CD4-positive, alpha-beta T cell treated with Interleukin-21 for 1 hour (primary cell): ENCODE measurements at places on chromosomes 16 and 17.

DNA sequence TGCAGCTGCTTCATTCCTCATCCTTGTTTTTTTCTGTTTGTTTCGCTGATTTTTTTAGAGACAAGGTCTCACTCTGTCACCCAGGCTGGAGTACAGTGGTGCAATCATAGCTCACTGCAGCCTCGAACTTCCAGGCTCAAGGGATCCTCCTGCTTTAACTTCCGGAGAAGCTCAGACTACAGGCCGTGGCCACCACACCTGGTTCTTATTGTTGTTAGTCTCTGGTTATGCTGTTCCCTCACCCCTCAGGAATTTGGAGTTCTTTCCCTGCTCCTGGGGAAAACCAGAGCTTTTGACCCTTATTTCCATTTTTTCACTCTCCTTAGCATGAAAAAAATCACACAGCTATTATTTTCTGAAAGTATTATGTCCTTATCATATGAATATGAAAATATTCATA lies 1.8 kb downstream of the ODF4 start:
- no peak for DNase-seq

DNA sequence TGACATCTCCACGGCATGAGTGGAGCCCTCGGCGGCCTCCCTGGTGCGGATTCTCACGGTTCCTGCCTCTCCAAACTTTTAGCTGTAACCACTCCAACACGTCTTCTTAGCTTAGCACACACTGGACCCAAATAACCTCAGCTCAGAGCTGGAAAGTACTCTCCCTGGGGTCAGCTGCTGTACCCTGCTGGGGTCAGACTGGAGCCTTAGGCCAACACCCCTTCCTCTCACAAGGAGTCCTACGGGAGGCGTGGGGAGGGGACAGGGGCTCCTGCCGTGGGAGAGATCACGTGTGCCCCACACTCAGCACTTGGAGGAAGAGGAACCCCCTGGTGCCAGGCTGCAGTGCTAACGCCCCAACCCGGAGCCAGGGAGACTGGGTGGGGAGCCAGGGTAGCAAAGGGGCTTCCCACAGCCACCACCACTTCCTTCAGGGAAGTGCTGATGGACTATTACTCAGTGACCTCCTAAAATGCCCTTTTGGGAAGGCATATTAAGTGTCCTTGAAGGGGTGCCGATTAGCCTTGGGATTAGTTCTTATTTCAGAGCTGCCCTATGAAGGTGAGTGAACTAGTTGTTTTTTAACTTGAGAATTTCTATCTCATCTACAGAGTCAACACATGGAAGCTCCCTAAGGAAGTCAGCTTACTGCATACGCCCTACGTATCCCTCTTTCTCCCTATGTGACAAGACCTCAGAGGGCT lies 124.0 kb downstream of the HIC1 start:
- DNase-seq = no peak

DNA sequence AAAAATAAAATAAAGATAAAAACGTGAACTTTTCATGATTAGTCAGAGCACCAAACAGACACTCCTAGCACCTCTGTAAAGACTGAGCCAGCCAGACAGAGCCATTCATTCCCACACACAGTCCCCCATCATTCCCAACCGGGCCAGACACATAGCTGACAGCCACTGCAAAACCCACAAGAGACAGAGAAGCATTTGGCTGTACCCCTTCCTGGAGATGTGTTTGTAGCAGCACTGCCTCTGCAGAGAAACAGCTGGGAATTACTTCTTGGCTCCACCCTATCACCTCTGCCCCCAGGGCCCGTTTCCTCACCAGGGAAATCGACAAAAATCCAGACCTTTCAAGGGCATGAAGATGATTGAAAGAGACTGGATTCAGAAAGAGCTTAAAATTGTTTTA lies 46.4 kb downstream of the MYH11 start:
- DNase-seq = no peak

- DNase-seq = no peak
These were observed 12.8 kb upstream of the SLC38A8 start for GRCh38 chr16:84055366-84055765.

DNA sequence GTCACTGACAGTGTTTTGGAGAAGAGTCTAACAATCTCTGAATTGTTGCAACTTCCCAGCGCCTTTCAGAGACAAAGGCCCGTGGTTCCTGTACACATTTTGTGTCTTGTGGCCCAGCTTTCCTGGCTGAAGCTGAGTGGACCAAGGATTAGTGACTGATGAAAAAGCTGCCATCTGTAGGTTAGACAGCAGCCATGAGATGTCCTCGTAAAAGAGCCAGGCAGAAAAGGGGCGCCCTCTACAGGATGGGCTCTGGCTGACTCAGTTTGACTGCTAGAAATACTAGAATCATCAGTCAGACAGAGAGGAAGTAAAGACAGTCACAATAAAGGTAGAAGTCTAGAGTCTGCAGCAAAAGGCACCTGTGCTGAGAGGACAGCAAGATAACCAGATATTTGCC lies 26.5 kb upstream of the NF1 start:
- DNase-seq = peak; percentile 50

- DNase-seq = no peak
These were observed 30.3 kb downstream of the CACNA1H start for GRCh38 chr16:1182950-1183907.

GRCh38 chr16:27906883-27907282 lies 156.6 kb downstream of the GSG1L start:
- no peak for DNase-seq

DNA sequence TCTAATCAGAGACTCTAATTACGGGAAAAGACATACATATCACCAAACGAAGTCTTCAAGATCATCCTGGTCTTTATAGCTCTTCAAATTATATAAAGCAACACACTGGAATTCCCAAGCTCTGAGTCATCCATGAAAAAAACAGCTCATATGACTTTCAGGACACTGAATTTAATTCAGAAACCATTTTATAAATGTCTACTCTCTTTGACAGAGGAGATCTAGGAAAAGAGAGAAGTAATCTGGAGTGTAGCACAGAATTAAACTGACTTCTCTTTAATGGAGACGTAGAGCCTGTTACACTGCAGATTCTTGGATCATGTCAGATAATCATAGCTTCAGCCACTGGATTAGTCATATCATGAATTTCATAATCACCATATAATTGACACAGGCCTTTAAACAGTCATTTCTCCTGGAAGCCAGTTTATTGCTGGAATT lies 86.8 kb upstream of the WSB1 start:
- DNase-seq = no peak

DNA sequence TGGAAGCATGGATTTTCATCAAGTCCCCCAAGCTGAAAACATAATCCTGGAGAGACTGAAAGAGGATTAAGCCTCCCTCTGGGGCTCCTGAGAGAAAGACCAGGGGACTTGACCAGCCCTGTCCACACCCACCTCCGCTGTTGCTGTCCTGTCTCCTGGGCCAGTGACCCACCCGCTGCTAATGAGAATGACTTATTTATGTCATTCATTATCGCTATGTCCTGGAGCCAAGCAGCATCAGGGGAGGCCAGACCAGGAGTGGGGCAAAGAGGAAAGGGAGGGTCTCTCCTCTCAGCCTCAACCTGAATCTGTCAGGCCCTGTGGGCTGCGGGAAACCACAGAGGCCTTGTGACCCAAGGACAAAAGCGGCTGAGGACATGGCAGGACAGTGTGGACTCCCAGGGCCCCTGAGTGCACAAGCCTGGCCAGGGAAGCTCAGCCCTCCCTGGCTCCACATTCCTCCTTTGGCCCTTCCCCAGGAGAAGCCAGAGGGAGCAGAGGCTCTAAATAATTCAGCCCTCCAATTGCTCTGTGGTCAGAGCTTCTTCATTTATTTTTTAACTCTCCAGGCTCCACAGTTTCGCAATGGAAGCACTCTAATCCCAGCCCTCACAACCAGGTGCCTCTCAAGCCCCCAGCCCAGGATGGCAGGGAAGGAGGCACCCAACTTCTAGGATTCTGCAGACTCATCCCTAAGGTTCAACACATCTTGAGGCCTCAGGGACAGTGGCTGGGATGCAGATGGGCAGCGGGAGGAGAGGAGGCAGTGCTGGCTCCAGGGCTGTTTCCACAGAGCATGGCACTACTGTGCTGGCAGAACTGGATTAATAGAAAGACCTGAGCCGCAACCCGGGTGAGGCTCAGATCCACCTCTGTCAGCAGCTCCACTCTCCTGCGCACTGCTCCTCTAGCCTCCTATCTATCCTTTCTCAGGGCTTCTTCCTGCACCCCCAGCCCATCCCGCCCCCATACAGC lies 19.1 kb downstream of the CUEDC1 start:
- DNase-seq = no peak

- no peak for DNase-seq
These were observed 9.3 kb downstream of the MMP2 start for GRCh38 chr16:55488306-55488705.

DNA sequence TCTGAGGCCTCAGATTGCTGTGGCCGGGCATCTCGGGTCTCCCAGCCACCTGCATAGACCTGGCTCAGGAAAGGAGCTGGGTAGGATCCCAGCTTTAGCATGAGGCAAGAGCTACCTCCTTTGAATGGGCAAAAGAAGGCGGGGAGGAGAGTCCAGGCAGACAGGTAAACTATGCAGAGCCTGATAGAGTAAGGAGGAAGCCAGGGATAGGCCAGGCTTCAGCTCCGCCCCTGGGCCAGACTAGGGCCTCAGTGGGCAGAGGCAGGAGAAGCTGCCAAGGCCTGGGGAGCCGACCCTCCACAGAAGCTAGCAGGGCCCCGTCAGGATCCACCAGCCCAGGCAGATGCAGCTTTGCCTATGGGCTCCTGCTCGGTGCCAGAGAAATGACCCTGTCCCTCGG lies 22.6 kb upstream of the UBE2G1 start:
- no peak for DNase-seq

GRCh38 chr17:76523084-76524037 lies 14.1 kb downstream of the CYGB start:
- DNase-seq = peak; percentile 80

- DNase-seq = no peak
These were observed 38.6 kb upstream of the TBX2 start for GRCh38 chr17:61361084-61361483.

DNA sequence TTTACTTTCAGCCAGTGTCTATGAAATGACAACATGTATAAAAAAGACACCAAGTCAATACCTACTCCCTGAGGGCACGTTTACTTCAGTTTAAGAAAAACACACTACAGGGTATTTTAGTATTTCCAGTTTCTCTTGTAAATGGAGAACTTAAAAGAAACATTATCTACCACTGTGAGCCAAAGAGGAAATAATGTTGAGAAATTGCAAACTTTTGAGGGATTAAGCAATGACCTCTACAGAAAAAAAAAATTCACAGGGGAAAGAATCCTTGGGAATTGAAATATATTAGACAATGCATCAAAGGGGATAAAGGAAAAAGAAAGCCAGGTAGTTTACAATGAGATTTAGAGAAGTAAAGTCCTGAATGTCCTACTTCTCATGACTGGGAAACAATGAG lies 126.0 kb downstream of the KCNJ2 start:
- DNase-seq = no peak

- no peak for DNase-seq
These were observed 29.1 kb downstream of the USP10 start for GRCh38 chr16:84728853-84729424.

DNA sequence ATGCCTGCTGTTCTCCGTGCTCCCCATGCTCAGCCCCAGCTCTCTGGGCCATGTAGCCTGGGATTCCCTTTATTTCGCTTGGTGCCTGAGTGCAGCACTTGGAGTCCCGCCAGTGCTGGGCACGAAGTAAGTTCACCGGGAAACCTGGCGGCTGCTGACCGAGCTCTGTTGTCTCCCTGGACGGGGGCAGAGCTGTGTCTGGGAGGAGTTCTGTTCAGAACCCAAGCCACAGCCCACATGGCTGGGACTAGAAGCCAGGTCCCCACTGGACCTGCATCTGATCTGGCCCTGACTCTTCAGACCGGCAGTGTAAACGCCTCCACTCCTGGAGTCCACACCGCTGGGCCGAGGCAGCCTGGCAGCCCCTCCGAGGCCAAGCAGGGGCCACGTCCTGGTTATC lies 37.5 kb upstream of the CIBAR2 start:
- no peak for DNase-seq

GRCh38 chr16:89534252-89534756 lies 26.1 kb downstream of the SPG7 start:
- peak; percentile 46 for DNase-seq
